ENCODE measurements at places on chromosomes 2 and 18.
A peak's percentile ranks its signal among the peaks of the same experiment; 100 is the strongest.

GRCh38 chr2:39156107-39156506 is 35.3 kb upstream of the SOS1 start:
- peak; percentile 5 for DNase-seq

GRCh38 chr2:98453083-98453482 is 8.4 kb downstream of the INPP4A start:
- no peak for DNase-seq

DNA sequence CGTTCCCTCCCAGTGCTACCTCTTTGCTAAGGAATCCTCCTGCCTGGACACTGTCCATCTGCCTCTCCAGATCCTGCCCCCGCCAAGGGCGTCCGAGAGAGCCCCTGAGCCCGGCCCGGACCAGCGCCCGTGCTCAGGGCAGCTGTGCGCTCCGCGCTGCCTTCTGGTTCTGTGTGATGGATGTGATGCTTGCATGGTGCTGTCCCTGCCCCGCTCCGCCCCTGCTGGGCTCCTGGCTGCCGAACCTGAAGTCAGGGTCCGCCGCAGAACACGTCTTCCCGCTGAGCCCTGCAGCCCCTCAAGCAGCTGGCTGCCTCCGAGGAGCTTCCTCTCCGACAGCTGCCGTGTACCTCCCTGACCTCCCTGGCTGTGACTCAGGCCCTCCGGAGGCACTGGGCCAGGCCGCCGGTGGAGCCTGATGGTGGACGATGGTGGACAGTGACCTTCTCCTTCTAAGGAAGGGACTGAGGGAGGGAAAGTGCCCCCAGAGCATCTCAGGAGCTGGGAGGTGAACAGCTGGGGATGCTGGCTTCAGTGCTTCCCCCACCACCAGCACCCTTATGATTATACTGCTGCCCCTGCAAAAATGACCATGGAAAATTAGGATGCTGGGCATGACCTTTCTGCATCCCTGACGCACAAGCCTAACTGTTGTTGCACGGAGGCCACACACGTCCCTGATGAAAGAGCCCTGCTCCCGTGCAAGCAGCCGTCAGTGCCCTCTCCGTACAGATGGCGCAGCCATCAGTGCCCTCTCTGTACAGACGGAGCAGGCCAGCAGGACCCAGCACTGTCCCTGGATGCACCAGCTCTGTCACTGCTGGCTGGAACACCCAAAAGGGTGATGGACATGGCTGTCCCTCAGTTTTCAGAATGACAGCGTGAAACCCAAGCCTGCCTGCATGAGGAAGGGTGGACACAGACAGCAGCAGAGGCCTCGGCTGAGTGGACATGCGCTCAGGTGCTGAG is 99.3 kb downstream of the TPO start:
- no peak for DNase-seq

DNA sequence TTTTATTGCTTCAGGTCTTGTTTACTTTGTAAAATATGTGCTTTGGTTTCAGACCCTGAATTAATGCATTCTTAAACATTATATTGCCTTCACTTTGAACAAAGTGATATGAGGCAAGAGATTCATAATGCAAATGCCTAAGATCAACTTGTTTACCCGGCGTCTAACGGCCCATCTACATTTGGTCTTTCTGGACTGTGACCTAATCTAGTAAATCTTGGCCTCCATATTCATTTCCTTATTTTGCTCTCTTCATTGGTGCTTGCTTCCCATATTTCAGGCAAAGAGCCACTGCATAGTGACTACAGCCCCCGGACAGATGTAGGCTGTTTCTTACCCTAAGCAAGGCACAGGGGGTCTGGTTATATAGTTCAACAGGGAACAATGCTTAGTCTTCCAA is 53.0 kb upstream of the SLC39A10 start:
- DNase-seq = no peak

- no peak for DNase-seq
These were observed 5.4 kb downstream of the GPN1 start for GRCh38 chr2:27634291-27634690.

DNA sequence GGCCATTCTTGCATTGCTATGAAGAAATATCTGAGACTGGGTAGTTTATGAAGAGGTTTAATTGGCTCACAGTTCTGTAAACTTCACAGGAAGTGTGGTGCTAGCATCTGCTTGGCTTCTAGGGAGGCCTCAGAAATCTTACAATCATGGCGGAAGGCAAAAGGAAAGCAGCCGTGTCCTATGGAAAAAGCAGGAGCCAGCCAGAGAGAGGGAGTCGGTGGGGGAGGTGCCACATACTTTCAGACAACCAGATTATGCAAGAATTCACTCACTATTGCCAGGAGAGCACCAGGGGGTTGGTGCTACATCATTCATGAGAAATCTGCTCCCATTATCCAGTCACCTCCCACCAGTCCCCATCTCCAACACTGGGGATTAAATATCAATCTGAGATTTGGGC is 64.1 kb downstream of the CPS1 start:
- no peak for DNase-seq

DNA sequence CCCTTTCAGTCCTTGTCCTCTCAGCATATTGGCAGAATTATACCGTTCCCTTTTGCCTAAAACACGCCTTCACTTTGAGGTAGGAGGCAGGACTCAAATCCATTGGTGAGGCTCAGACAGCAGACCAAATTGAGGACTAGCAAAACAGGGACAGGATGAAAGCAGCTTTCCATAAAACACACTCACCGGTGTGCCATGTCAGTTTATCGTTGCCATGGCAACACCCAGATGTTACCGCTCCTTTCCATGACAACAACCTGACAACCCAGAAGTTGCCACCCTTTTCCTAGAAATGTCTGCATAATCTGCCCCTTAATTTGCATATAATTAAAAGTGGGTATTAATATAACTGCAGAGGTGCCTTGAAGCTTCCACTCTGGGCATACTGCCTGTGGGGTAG is 730.4 kb downstream of the METTL4 start:
- DNase-seq = no peak

DNA sequence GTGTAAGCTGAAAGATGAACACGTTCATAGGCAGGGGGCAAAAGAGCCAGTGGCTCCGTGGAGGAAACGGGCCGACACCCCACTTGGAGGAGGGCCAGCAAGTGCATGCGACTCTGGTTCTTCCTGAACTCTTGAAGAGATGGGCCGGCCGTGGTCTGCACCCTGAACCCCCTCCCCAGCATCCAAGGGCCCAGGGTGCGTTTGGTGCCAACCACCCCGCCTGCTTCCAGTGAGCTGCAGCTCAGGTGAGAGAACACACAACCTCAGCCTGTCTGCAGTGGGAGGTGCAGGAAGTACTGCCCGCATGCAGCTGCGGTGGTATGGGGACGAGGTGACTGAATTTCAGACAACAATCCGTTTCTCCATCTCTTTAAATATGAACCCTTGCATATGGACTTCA is 58.9 kb downstream of the ADNP2 start:
- no peak for DNase-seq

GRCh38 chr2:70994009-70994698 is 519 bp downstream of the TEX261 start:
- DNase-seq = no peak

DNA sequence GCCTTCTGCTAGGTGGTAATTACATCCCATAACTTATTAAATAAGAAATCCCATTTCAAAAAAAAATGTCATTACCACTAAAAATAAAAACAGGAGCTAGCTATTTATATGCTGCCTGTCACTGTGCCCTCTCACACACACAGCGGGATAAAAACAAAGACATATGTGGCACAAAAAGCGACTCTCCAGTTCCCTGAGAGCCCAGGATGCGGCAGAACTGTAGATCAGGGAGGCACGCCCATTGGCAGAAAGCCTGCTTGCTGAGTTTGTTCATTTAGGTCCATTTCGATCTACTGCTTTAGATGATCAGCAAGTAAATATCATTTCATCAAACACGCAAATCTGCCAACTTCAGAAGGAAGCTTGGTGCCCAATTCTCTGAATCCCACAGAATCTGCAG is 124.4 kb downstream of the TMEM163 start:
- DNase-seq = no peak

GRCh38 chr2:236180076-236180816 is 12.1 kb upstream of the GBX2 start:
- DNase-seq = no peak

- DNase-seq = no peak
These were observed 185.4 kb upstream of the FAM98A start for GRCh38 chr2:33784488-33784887.

All from myocyte (in vitro differentiated cells).